Pericardium fibroblast (primary cell): ENCODE measurements at places on chromosomes 1 and 21. TPM values are rescaled to one million over a fixed set of nuclear protein-coding genes. Genes with fewer than 3 reads are reported as not detected.

SLAMF8 gene
- total RNA-seq = 0.09 and 1.5 TPM in 2 replicates

MAP3K21 gene
- total RNA-seq = 0.58 and 0.85 TPM in 2 replicates

C8B gene
- total RNA-seq = not detected in 2 replicates

CNKSR1 gene
- total RNA-seq = 0.17 and 1.8 TPM in 2 replicates

FHAD1 gene
- 0.26 TPM in 1 of 2 replicates, not detected in the other for total RNA-seq

PGLYRP3 gene
- not detected in 2 replicates for total RNA-seq

SEC16B gene
- total RNA-seq = 1.5 and 6.3 TPM in 2 replicates

LCE1B gene
- not detected in 2 replicates for total RNA-seq

SEMA4A gene
- total RNA-seq = 0.47 and 1.6 TPM in 2 replicates

FGR gene
- not detected in 2 replicates for total RNA-seq

KLF17 gene
- under 0.01 TPM in 1 of 2 replicates, not detected in the other for total RNA-seq

KIAA0040 gene
- total RNA-seq = 0.26 and 0.58 TPM in 2 replicates

SLC37A1 gene
- total RNA-seq = 1.1 and 1.4 TPM in 2 replicates

ZYG11A gene
- total RNA-seq = 0.23 TPM in 1 of 2 replicates, not detected in the other

CELA3A gene
- total RNA-seq = not detected in 2 replicates

HES2 gene
- total RNA-seq = 0.12 TPM in 1 of 2 replicates, not detected in the other

HPCAL4 gene
- total RNA-seq = 0.12 TPM in 1 of 2 replicates, not detected in the other

SPATA46 gene
- total RNA-seq = not detected in 2 replicates

MIXL1 gene
- total RNA-seq = not detected in 2 replicates

LAMC1 gene
- 820 and 1,142 TPM in 2 replicates for total RNA-seq

CFAP57 gene
- total RNA-seq = 0.23 and 0.26 TPM in 2 replicates

SPATA45 gene
- total RNA-seq = not detected in 2 replicates

CLDN17 gene
- not detected in 2 replicates for total RNA-seq

NDUFV3 gene
- total RNA-seq = 44.3 and 48.9 TPM in 2 replicates

LACTBL1 gene
- not detected in 2 replicates for total RNA-seq

NOS1AP gene
- total RNA-seq = 2.0 TPM in 1 of 2 replicates, not detected in the other

ALX3 gene
- not detected in 2 replicates for total RNA-seq

GNAT2 gene
- total RNA-seq = 0.17 TPM in 1 of 2 replicates, not detected in the other

RABGGTB gene
- total RNA-seq = 34.1 and 52.0 TPM in 2 replicates

NIT1 gene
- total RNA-seq = 20.6 and 24.7 TPM in 2 replicates

CLCA2 gene
- total RNA-seq = 0.09 TPM in 1 of 2 replicates, not detected in the other

AADACL3 gene
- not detected in 2 replicates for total RNA-seq

KRTAP12-1 gene
- not detected in 2 replicates for total RNA-seq

CYB561D1 gene
- 6.0 and 7.4 TPM in 2 replicates for total RNA-seq

PGBD2 gene
- 1.4 and 5.4 TPM in 2 replicates for total RNA-seq

DNM3 gene
- total RNA-seq = under 0.01 and 0.43 TPM in 2 replicates

ARHGEF16 gene
- 0.23 TPM in 1 of 2 replicates, not detected in the other for total RNA-seq

ZNF683 gene
- total RNA-seq = not detected in 2 replicates

KRTAP13-2 gene
- total RNA-seq = not detected in 2 replicates

HORMAD1 gene
- total RNA-seq = not detected in 2 replicates

GJA4 gene
- total RNA-seq = 0.12 and 0.34 TPM in 2 replicates

BMP8B gene
- total RNA-seq = not detected in 2 replicates

LENEP gene
- not detected in 2 replicates for total RNA-seq

MSH4 gene
- total RNA-seq = 0.17 TPM in 1 of 2 replicates, not detected in the other

CHIA gene
- not detected in 2 replicates for total RNA-seq

SHISAL2A gene
- 1.6 TPM in 1 of 2 replicates, not detected in the other for total RNA-seq

REN gene
- total RNA-seq = not detected in 2 replicates

PLPPR4 gene
- 0.12 and 0.34 TPM in 2 replicates for total RNA-seq

HRNR gene
- total RNA-seq = not detected in 2 replicates
